Psoas muscle (tissue), 8 donors: ENCODE measurements at places on chromosomes 2 and 18. TPM values are rescaled to one million over a fixed set of nuclear protein-coding genes. Genes with fewer than 3 reads are reported as not detected.

DNA sequence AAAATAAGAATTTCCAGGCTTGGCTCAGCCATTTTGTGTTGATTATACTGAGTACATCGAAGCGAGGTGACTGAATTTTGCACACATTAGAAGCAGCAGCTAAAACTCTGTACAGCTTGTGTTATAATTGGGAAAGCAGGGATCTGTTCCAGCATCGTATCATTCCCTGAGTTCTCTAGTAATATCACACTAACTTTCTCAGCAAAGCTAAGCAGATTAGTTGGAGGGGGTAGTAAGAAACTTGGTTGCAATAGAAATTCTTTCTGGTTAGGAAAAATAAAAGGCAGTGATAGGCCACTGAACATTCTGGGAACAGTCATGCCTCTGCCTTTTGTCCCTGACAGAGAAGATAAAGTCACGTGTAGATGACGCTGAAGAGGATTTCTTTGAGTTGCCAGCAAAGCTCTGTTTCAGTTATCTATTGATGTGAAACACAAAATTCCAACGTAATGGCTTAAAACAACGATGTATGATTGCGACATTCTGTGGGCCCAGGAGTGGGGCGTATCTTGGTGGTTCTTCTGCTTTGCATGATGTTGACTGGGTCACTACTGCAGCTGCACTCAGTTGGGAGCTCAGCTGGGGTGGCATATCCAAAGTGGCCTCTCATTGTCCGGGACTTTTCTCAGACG, 202.1 kb upstream of the MEX3C start:
- no peak overlapping the region for H3K27ac ChIP-seq
- no peaks in the 10 kb centered on the region for H3K36me3 ChIP-seq
- H3K27me3 ChIP-seq = no peaks in the 10 kb centered on the region
- H3K4me3 ChIP-seq = no peak overlapping the region

DNA sequence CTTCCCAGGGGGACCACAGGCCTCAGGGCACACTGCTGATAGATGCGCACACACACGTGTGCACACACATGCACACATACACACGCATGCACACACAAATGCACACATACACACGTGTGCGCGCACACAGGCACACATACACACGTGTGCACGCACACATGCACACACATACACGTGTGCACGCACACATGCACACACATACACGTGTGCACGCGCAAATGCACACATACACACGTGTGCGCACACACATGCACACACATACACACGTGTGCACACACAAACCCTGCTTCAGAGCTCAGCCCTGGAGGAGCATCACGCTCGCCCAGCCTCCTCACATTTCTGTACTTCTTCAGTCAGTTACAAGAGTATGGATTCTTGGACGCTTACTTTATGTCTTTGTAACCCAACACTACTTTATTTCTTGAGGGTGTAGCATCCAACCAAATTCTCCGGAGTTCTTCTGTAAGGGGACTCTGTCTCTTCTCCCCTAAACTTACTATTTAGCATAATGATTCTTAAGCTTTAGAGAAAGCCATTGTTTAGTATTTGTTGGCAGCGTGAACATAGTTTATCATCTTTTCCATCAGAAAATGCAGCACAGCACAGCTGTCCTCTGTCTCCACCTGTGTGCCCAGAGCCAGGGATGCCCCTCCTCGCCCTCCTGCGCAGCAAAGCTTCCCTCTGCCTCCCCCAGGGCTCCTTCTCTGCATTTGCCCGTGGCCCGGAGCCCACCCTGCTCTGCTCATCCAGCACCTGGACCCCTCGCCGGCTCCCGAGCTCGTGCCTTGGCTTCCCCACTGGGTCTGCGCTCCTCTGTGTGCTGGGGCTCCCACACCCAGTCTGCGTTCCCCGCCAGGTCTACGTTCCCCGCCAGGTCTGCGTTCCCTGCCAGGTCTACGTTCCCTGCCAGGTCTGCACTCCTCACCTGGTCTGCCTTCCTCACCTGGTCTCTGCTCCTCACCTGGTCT, 74.4 kb upstream of the CTDP1 start:
- H3K4me3 ChIP-seq = no peak overlapping the region
- no peaks in the 10 kb centered on the region for H3K4me1 ChIP-seq
- no peaks in the 10 kb centered on the region for H3K27me3 ChIP-seq
- no peak overlapping the region for H3K27ac ChIP-seq

DNA sequence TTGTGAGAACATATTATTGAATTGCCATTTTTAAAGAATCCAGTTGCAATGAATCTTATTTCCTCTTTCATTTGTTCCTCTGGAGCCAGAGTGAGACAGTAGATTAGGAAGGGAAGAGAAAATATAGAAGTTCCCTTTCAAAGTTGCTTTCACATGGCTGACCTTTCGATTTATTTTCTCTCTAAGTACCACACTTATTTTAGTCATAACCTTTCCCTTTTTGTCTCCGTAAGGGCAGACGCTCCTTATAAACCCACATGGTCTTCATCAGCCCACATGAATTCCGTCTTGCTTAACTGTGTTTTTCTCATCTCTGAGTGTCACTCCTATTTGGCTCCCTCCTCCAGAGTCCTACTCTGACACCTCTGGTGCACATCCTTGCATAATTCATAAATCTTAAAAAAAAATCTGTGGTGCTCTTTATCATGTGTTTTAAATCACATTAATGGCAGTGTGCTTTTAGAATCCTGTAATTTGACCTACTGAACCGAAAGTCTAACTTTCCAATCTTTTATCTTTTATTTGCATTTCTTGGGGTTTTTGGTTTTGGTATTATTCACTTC, 38.5 kb upstream of the ZNF396 start:
- H3K4me1 ChIP-seq = no peaks in the 10 kb centered on the region
- no peaks in the 10 kb centered on the region for H3K36me3 ChIP-seq
- no peak overlapping the region for H3K27ac ChIP-seq

- peak overlapping the region; percentile 70 for H3K27ac ChIP-seq
- DNase-seq = peak; percentile 26
- peak overlapping the region; percentile 79 for H3K4me3 ChIP-seq
- peaks cover 13% of the 10 kb centered on the region for H3K4me1 ChIP-seq
Measured at GRCh38 chr2:206443735-206444527, 599 bp downstream of the ADAM23 start.

RAB6C gene
- total RNA-seq = 0.08 TPM

GRCh38 chr2:383888-384287, 96.0 kb upstream of the ALKAL2 start:
- no peak overlapping the region for H3K4me3 ChIP-seq
- H3K27ac ChIP-seq = no peak overlapping the region

DNA sequence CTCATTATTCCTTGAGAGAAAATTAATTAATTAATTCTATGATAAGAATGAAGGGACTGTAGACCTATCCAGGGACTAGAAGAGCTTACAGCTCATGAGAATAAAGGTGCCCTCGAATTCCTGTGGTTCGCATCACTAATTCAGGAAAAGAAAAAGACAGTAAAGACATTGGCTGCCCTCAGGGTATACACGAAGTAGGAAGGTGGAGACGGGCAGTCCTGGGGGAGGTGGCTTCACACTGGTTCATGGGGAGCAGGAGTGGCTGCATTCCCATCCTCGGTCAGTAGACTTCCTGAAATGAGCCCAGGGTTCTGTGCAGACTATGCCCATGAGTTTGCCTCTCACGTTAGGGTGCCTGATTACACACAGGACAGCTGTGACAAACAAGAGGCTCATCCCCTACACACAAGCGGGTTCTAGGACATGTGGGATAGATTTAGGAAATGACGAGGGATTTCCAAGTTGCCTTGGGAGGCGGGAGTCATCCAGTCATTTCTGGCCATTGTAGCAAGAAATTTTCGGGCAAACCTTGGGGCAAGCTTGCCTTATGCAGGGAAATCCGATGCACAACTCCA, 282.2 kb downstream of the CYP26B1 start:
- no peaks in the 10 kb centered on the region for H3K36me3 ChIP-seq
- H3K4me3 ChIP-seq = no peak overlapping the region
- H3K4me1 ChIP-seq = peaks cover 14% of the 10 kb centered on the region

GRCh38 chr2:134178138-134178877, 75.6 kb upstream of the MGAT5 start:
- peaks cover 15% of the 10 kb centered on the region for H3K4me1 ChIP-seq
- no peaks in the 10 kb centered on the region for H3K27me3 ChIP-seq
- no peak overlapping the region for H3K4me3 ChIP-seq
- H3K36me3 ChIP-seq = no peaks in the 10 kb centered on the region
- no peak overlapping the region for H3K27ac ChIP-seq

DNA sequence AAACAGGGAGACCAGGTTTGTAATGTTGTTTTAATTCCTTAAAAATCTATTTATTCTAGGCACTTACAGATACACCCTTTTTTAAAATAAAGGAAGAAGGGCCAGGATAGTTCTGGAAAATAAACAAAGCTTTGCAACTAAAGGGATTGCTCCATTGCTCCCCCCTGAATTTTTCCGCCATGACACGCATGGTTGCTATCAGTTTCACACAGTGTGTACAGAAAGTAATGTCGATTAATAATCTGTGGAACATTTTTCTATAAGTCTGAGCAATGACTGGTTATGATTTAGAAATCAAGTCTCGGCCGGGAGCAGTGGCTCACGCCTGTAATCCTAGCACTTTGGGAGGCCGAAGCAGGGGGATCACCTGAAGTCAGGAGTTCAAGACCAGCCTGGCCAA, 90.8 kb downstream of the GAREM1 start:
- no peaks in the 10 kb centered on the region for H3K27me3 ChIP-seq
- peaks cover 7% of the 10 kb centered on the region for H3K4me1 ChIP-seq
- no peak overlapping the region for H3K4me3 ChIP-seq
- no peaks in the 10 kb centered on the region for H3K36me3 ChIP-seq
- DNase-seq = no peak

- H3K27me3 ChIP-seq = no peaks in the 10 kb centered on the region
- H3K4me3 ChIP-seq = no peak overlapping the region
- no peaks in the 10 kb centered on the region for H3K4me1 ChIP-seq
- H3K27ac ChIP-seq = no peak overlapping the region
- DNase-seq = no peak
Measured at GRCh38 chr2:8333177-8333831, 348.6 kb upstream of the ID2 start.

LDLRAD4 gene
- 5.7 TPM for total RNA-seq

GRCh38 chr2:128362889-128363228, 44.2 kb upstream of the HS6ST1 start:
- no peaks in the 10 kb centered on the region for H3K36me3 ChIP-seq
- no peaks in the 10 kb centered on the region for H3K27me3 ChIP-seq
- no peak overlapping the region for H3K27ac ChIP-seq
- no peaks in the 10 kb centered on the region for H3K4me1 ChIP-seq
- no peak overlapping the region for H3K4me3 ChIP-seq

DNA sequence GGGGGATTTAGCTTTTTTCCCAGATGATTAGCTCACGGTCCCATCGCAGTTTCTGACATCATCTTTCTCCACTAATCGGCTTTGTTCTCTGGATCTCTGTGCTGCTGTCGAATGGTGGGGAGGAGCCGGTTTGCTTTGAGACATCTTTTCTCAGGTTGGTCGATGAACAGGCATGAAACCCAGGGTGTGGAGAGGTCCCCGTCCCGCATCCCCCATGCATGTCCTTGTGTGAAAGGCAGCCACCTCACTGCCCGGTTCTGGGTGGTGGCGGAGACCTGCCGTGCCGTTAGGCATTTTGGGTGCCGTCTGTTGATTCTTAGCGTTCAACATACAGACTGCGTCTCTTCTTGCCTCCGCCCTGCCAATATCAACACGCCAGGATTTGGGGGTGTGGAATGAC, 57.8 kb downstream of the CTDP1 start:
- no peaks in the 10 kb centered on the region for H3K27me3 ChIP-seq
- H3K36me3 ChIP-seq = peaks cover 2% of the 10 kb centered on the region
- no peak overlapping the region for H3K4me3 ChIP-seq
- no peaks in the 10 kb centered on the region for H3K4me1 ChIP-seq
- no peak for DNase-seq

DNA sequence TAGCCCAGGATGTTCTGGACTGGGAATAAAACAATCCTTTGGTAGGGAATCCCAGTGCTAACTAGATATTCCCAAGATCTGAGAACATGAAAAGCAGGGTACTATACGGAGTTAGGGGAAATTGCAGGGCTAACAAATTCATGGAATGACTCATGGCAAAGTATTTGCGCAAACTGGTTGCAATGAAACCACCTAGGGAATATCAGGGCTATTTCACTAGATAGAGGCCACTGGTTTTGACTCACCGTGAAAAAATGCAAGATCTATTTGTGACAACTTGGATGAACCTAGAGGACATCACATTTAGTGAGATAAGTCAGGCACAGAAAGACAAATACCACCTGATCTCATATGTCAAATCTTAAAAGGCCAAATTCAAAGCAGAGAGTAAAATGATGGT, 233.3 kb downstream of the MBD2 start:
- no peak overlapping the region for H3K27ac ChIP-seq
- DNase-seq = no peak
- no peak overlapping the region for H3K4me3 ChIP-seq

- H3K27me3 ChIP-seq = no peaks in the 10 kb centered on the region
- no peak for DNase-seq
- H3K27ac ChIP-seq = no peak overlapping the region
- H3K36me3 ChIP-seq = no peaks in the 10 kb centered on the region
Measured at GRCh38 chr18:41395695-41396094, 559.3 kb upstream of the PIK3C3 start.

DNA sequence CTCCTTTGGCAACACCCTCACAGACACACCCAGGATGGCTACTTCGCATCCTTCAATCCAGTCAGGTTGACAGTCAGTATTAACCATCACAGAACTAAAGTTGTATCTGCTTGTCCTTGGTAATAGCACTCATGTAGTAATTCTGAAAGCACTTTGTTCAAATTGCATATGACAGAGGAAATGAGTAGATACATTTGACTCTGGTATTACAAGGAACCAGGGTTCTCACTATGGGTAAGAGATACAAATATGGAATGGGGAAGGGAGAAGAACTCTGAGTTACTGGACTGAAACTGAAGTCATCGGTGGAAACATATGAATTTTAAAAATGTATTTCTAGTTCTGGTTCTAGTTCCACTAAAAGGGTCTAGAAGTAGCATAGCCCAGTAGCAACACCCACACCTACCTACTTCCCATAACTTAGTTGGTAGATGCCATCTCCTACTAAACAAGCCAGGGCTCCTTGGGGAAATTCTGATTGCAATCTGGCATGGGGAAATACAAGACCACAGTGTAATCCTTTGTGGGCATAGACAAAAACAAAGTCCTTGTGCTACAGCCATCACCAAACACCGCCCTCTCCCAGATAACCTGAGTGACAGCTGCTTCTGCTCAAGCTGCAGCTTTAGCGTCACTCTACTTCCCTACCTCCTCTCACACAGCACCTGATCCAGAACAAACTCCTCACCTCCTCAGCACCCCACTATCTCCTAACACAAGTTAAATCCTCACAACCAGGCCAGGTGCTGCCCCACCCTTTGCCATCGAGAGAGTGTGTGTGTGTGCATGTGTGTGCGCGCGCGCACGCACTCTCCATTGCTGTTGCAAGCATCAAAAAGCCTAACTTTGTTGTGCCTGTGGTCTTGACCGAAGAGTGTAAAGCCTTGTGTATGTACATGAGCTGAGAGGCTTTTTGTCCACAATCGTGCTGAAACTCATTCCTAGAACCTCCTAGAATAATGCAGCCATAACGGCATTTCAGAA, 31.4 kb upstream of the CD226 start:
- DNase-seq = no peak
- no peaks in the 10 kb centered on the region for H3K4me1 ChIP-seq
- H3K27me3 ChIP-seq = no peaks in the 10 kb centered on the region
- H3K36me3 ChIP-seq = no peaks in the 10 kb centered on the region

- H3K4me3 ChIP-seq = no peak overlapping the region
- H3K36me3 ChIP-seq = no peaks in the 10 kb centered on the region
- peaks cover 24% of the 10 kb centered on the region for H3K27me3 ChIP-seq
Measured at GRCh38 chr2:44748-45341, 1.5 kb downstream of the FAM110C start.
